ENCODE measurements at places on chromosomes 12 and 14. TPM values are rescaled to one million over a fixed set of nuclear protein-coding genes. Genes with fewer than 3 reads are reported as not detected.

- DNase-seq, result no peak
Observed at GRCh38 chr12:88503281-88503703, 77.0 kb downstream of the KITLG start.

GRCh38 chr12:25151476-25151875 is 43.5 kb downstream of the DNAI7 start:
- DNase-seq, result peak; percentile 83

DNA sequence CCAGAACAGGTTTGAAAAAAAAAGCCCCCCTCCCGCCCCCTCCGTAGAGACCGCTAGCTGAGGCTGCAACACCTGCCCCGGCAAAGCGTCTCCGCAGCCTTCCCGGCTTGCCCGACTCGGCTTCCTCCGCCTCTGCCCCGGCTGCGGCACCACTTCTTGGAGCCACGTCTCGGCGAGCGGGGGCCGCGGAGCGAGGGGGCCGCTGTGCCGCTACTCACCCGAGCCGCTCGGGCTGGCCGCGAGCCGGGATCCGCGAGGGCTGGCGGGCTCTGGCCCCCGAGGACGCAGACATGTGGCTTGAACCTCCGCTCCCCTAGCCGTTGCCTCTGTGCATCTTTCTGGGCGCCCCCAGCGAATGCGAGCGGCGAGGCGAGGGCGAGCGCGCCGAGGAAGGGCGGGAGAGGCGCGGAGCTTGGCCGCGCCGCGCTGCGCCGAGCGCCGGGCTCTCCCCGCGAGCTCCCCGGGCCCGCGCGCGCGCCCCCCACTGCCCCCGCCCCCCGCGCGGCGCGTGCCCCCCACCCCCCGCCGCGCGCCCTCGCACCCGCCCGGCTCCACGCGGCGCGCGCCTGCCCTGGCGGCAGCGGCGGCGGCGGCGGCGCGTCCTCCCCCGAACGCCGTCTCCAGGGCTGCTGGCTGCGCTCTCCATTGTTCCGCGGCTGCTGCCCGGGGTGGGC is 249.5 kb downstream of the APAF1 start:
- no peak for DNase-seq

DNA sequence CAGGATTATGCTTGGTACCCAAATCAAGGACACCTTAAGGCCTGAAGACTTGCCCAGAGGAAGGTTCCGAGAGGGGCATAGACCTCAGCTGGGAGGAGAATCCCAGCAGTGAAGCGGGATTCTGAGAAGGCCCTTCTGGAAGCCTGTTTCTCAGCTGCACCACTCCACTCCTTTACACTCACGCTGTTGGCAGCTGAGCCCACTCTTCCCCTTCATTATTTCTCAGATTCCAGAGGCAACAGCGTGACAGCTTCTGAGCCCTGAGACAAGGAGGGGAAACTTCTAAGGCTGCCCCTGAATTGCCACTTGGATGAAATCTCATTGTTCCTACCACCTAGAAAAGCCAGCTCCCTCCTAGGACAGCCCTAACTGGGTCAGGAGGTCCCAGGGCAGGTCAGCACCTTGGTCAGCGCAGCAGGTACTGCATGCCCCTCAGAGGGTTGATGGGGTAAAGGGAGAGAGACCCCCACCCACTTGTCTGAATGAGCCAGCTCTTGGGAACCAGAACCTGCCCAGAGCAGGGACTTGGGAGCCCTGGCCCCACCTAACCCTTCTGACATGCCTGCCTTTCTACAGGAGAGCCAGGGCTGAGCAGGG is 53.9 kb downstream of the ISCA2 start:
- no peak for DNase-seq

Gene TMPRSS12
- polyA plus RNA-seq, result not detected

DNA sequence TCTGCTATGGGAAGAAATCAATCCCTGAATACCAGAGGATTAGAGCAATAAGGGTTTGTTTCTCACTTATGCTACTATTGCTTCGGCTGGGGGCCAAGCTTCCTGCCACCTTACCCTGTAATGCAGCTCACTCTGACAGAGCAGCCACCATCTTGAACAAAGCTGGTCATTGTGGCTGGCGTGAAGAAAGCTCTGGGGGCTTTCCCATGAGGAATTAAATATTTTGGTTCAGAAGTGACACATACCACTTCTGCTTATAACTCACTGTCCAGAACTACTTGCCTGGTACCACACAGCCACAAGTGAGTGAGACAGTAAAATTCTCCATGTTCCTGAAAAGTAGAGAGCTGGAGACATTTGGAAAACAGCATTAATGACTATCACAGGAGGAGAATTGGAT is 82.6 kb downstream of the GALNT8 start:
- DNase-seq, result no peak

- DNase-seq, result no peak
Observed at GRCh38 chr14:101947577-101947903, 16.8 kb upstream of the DYNC1H1 start.
